PC-9 (cell line): ENCODE measurements at places on chromosomes 16 and 17.

DNA sequence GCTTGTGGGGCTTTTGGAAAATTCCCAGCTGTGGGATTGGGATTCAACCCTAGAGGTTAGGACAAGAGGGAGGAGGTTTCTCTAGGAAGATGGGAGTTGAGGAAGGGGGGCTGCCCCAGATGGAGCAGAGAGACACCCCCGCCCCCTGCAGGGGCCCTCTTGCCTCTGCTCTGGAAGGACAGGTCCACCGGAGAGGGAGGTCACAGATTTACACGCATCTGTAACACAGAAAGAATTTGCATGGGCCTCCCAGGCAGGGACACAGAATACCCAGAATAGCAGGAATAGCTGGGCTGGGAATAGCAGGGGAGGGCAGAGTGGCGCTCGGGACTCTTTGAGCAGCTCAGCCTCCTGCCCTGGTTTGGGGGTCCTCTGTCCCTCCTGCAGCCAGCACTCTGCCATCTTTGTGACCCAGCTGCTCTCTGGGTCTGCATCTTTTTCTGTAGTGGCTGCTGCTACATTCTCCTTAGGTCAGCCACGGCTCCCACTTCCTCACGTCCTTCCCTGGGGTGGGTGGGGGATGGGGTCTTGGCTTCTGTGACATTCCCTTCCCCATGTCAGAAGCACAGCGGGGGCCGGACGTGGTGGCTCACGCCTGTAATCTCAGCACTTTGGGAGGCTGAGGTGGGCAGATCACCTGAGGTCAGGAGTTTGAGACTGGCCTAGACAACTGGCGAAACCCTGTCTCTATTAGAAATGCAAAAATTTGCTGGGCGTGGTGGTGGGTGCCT lies 33.9 kb upstream of the PLLP start:
- no peak overlapping the region for H3K27ac ChIP-seq
- no peaks in the 10 kb centered on the region for H3K27me3 ChIP-seq

GRCh38 chr16:79162977-79163376 lies 437.6 kb downstream of the MAF start:
- no peaks in the 10 kb centered on the region for H3K27me3 ChIP-seq
- H3K36me3 ChIP-seq = no peaks in the 10 kb centered on the region
- no peak overlapping the region for H3K4me3 ChIP-seq
- no peak overlapping the region for H3K27ac ChIP-seq
- DNase-seq = no peak

DNA sequence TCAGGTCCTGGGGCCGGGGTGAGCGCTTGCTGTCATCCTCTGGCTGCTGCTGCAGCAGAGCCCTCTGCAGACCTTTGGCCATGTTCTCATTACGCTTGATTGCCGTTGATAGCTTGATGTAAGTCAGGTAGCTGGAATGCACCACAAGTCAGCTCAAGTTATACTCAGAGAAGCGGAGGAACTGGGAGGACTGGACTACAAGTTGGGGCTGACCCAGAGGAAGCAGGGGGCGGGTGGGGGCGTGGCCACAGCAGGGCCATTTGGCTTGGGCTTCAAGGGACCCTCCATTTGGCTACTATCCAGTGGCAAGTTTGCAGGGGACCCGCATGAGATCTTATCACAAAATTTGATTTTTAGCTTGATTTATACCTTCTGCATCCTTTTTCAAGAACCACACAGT lies 19.0 kb upstream of the EVPL start:
- peaks cover 20% of the 10 kb centered on the region; the same call in 1 of the 2 replicates for H3K36me3 ChIP-seq
- H3K27ac ChIP-seq = no peak overlapping the region
- no peak overlapping the region for H3K4me3 ChIP-seq
- DNase-seq = peak; percentile 59

DNA sequence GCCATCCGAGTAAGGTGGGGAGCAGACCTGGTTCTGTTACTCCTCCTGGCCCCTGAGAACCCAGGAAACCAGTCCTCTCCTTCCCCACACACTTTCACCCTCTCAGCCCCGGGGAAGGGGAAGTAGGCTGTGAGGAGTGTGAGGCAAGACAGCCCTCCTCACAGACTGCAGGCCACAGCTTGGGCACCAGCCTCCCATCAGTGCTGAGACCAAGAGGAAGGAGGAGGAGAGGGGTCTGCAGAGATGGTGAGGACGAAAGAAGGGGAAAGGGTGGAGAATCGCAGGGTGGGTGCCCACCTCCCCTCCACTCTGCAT lies 7.0 kb downstream of the G6PC3 start:
- 0 out of 2 replicates have a peak, but pooled peaks cover 7% of the 10 kb centered on the region for H3K36me3 ChIP-seq
- no peaks in the 10 kb centered on the region for H3K27me3 ChIP-seq
- no peak for DNase-seq
- no peak overlapping the region for H3K4me3 ChIP-seq
- no peak overlapping the region for H3K27ac ChIP-seq

- H3K4me1 ChIP-seq = no peaks in the 10 kb centered on the region
- peaks cover 44% of the 10 kb centered on the region for H3K27me3 ChIP-seq
- no peak for DNase-seq
- H3K36me3 ChIP-seq = no peaks in the 10 kb centered on the region
Measured at GRCh38 chr17:30567231-30568116, 90.3 kb downstream of the GOSR1 start.

GRCh38 chr16:995087-995486 lies 13.5 kb downstream of the SOX8 start:
- no peak overlapping the region for H3K27ac ChIP-seq
- no peaks in the 10 kb centered on the region for H3K36me3 ChIP-seq
- DNase-seq = no peak
- H3K27me3 ChIP-seq = peaks cover 70% of the 10 kb centered on the region
- H3K4me3 ChIP-seq = no peak overlapping the region

- H3K27me3 ChIP-seq = no peaks in the 10 kb centered on the region
- H3K4me1 ChIP-seq = peaks cover 12% of the 10 kb centered on the region
- no peak for DNase-seq
- no peaks in the 10 kb centered on the region for H3K36me3 ChIP-seq
- no peak overlapping the region for H3K27ac ChIP-seq
- H3K4me3 ChIP-seq = no peak overlapping the region
Measured at GRCh38 chr16:3065742-3066439, 451 bp downstream of the IL32 start.

DNA sequence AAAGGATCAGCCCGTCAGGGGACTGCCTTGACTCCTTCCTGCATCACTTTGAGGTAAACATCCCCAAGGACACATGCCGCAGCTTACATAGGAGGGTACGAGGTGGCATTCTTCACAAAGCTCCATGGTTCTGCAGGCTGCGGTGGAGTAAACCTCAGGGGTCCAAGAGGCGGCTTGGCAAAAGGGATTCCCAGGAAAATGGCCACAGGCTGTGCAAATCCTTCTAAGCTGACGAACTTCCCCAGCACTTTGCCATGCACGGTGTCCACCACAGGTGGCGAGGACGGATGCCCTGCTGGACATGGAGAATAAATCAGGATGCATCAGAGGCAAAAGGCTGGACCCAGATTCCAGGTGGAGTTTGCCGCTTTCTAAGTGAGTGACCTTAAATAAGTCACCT lies 4.2 kb downstream of the CES1 start:
- H3K27me3 ChIP-seq = peaks cover 6% of the 10 kb centered on the region; the same call in 1 of the 2 replicates
- H3K27ac ChIP-seq = no peak overlapping the region
- H3K4me3 ChIP-seq = no peak overlapping the region
- H3K36me3 ChIP-seq = no peaks in the 10 kb centered on the region

DNA sequence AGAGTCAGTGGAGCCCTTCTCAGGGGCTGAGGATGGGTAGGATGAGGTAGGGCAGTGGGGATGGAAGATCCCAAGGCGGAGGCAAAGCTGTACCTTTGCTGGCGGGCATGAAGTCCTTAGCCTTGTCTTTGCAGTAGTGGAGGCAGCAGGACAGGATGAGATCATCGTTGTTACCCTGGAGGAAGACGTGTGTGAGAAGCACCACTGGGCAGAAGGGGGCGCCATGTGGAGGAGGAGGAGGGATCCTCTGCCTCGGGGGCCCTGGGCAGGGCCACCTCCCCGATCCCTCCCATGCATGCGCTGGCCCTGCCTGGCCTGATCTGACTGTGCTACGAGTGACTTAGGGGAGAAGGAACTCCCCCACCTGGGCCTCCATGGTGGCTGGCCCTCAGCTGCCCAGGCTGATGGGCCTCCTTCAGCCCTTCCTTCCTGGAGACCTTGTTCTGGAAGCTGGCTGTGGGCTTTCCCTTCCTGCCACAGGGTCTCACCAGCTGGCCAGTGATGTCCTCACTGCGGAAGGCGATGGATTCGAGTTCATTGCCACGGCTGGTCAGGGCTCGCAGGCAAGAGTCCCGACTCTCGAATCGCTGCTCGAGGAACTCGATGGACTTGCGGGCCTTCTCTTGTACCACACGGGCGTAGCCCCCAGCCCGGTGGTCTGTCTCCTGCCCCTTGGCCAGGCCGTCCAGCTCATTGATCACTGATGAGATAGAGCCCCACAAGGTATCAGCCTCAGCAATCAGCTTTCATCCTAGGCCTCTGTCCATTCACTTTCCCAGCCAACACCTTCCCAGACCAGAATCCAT lies 10.3 kb downstream of the HIC1 start:
- H3K4me3 ChIP-seq = no peak overlapping the region
- DNase-seq = no peak
- H3K27ac ChIP-seq = no peak overlapping the region
- H3K36me3 ChIP-seq = no peaks in the 10 kb centered on the region

- no peak overlapping the region for H3K27ac ChIP-seq
- no peaks in the 10 kb centered on the region for H3K27me3 ChIP-seq
- H3K36me3 ChIP-seq = no peaks in the 10 kb centered on the region
- DNase-seq = no peak
- H3K4me3 ChIP-seq = no peak overlapping the region
- H3K4me1 ChIP-seq = no peaks in the 10 kb centered on the region
Measured at GRCh38 chr16:29854520-29855100, 8.4 kb downstream of the CDIPT start.

DNA sequence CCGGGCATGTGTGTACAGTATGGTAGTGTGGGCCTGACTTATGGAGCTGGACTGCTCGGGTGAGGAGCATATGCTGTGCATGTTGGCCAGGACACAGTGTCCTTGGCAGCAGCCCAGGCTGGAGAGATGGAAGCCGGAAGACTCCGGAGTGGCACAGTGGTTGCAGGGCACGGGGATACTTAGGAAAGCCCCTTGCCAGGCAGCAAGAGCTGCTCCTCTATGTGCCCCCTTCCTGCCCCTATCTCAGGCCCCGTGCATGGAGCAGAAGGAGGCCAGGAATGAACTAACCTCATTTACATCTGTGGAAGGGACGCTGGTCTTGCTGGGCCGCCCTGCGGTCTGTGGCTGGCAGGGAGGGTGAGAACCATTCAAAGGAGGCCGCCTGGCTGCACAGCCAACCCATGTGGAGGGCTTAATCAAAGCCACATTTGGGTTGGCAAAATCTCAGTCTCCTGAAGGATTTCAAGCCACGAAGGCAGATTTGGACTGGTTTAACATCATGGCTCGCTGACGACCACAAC lies 32.2 kb upstream of the RCVRN start:
- H3K4me3 ChIP-seq = no peak overlapping the region
- H3K27ac ChIP-seq = no peak overlapping the region
- no peak for DNase-seq
- H3K27me3 ChIP-seq = peaks cover 57% of the 10 kb centered on the region

DNA sequence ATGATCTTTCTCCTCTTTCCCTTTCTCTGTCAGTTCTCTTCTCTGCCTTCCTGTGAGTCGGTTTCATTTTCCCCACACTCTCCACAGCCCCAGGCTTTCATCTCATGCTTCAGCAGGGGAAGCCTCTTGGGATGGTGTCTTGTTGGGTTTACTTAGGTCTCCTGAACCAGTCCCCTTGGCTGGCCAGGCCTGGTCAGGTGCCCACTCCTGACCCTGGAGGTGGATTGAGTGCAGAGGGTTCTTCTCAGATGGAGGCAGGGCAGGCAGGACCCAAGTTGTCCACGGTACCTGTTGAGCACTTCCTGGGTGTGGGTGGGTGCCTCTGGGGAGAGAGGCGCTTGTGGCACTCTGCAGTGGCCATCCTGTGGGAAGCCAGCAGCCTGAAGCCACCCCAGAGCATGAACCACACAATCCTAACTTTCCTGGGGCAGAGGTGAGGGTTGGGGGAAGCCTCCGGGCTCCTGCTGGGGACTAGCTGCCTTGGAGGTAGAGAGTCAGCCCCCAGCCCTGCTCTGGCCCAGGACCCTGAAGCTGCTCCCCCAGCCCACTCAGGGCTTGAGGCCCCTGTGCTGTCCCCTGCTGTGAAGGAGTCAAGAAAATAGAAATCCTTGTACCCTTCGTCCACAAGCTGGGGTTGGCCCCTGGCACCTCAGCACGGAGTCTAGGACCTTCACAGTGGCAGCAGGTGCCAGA lies 2.0 kb upstream of the RAP1GAP2 start:
- H3K27ac ChIP-seq = no peak overlapping the region
- H3K4me3 ChIP-seq = no peak overlapping the region
- no peak for DNase-seq
- H3K36me3 ChIP-seq = no peaks in the 10 kb centered on the region

GRCh38 chr17:77036136-77036840 lies 104.5 kb upstream of the SEC14L1 start:
- no peaks in the 10 kb centered on the region for H3K36me3 ChIP-seq
- DNase-seq = no peak
- no peaks in the 10 kb centered on the region for H3K4me1 ChIP-seq
- peaks cover 4% of the 10 kb centered on the region; the same call in 1 of the 2 replicates for H3K27me3 ChIP-seq
- H3K27ac ChIP-seq = no peak overlapping the region

DNA sequence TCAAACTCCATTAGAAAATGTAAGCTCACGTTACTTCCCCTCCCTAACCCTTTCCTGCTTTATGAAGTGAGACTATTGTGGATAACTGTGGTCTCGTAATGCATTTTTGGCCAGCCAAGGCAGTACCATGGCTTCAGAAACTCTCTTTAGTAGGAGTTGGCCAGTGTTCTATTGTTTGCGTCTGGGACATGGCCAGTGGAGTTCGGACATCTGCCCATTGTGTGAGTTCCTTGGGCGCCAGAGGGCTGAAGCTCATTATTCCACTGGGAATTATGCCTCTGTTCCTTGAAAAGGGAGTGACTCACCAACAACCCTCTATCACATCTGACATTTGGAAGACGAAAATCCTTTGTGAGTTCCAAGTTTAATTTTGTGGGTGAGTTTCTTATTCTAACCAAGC lies 319.5 kb upstream of the SOX9 start:
- no peak for DNase-seq
- H3K4me3 ChIP-seq = no peak overlapping the region
- H3K4me1 ChIP-seq = no peaks in the 10 kb centered on the region
- H3K27ac ChIP-seq = no peak overlapping the region

- no peak overlapping the region for H3K27ac ChIP-seq
- no peaks in the 10 kb centered on the region for H3K36me3 ChIP-seq
- H3K4me3 ChIP-seq = no peak overlapping the region
- H3K4me1 ChIP-seq = no peaks in the 10 kb centered on the region
- no peak for DNase-seq
Measured at GRCh38 chr17:20128036-20128667, 119.0 kb downstream of the SPECC1 start.

DNA sequence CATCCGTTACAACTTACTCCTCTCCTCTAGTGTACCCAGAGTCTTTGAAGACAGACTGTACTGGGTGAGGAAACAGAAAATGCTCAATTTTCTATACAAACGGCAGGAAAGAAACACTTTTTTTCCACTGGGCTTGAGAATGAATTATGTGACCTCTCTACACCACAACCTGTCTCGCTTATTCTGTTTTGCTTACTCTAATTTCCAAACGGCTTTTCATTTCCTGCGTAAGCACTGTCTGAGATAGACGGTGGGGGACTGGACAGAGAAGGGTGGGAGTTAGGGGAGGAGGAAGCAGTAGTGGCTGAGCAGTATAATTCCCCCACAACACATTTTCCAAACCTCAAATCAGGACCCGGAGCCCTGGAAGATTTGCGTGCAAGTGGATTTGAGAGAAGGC lies 191.4 kb upstream of the SDK2 start:
- H3K27me3 ChIP-seq = peaks cover 78% of the 10 kb centered on the region
- no peak for DNase-seq

- H3K27me3 ChIP-seq = no peaks in the 10 kb centered on the region
- DNase-seq = no peak
- no peaks in the 10 kb centered on the region for H3K4me1 ChIP-seq
- no peak overlapping the region for H3K27ac ChIP-seq
- no peak overlapping the region for H3K4me3 ChIP-seq
Measured at GRCh38 chr17:81125573-81126081, 39.7 kb upstream of the PVALEF start.
